ENCODE measurements at places on chromosomes 4 and X.
A peak's percentile ranks its signal among the peaks of the same experiment; 100 is the strongest.

DNA sequence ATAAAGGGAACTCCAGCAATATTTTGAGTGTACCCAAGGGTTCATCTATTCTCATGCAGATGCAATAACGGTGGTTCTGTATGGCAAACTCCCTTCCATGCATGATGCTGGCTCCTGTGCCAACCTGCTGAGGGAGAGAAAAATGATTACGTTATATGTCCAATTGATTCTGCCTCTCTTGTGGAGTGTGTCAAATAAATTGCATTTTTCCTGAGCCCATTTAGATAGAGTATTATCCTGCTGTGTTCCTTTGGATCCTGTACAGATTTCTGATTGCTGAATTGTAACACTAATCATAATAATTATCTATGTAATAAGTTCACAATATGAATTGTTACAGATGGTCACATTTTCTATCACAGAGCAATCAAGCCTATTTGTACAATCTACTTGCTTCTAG is 821.7 kb downstream of the C4orf33 start:
- no peak for DNase-seq

DNA sequence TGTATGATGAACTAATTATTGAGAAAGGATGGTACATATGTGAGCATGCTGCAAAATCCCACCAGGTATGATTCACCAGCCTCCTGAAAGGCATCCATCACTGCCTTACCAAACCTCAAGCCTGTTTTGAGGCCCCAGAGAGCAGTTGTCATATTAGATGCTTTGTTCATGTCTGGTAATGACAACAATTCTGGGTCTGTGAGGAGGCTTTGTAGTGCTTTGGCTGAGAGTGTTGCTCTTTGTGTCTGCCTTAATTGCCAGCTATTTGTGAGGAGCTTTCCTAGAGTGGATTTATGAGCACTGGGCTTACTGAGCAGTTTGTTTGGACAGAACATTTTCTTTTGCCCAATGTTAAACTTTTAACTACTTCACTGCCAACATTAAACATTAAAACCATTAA is 69.2 kb downstream of the HEPH start:
- DNase-seq = no peak

- DNase-seq = no peak
Observed at GRCh38 chrX:18687856-18688495, 16.1 kb upstream of the RS1 start.

- no peak for DNase-seq
Observed at GRCh38 chr4:44791831-44792230, 65.5 kb upstream of the GNPDA2 start.

- DNase-seq = peak; percentile 8
Observed at GRCh38 chrX:19956923-19957322, 33.9 kb downstream of the BCLAF3 start.

GRCh38 chr4:185369731-185370130 is 26.0 kb downstream of the LRP2BP start:
- peak; percentile 32 for DNase-seq

- no peak for DNase-seq
Observed at GRCh38 chrX:118621081-118621759, 106.2 kb upstream of the IL13RA1 start.

- no peak for DNase-seq
Observed at GRCh38 chrX:115949900-115950822, 220.4 kb upstream of the AGTR2 start.

DNA sequence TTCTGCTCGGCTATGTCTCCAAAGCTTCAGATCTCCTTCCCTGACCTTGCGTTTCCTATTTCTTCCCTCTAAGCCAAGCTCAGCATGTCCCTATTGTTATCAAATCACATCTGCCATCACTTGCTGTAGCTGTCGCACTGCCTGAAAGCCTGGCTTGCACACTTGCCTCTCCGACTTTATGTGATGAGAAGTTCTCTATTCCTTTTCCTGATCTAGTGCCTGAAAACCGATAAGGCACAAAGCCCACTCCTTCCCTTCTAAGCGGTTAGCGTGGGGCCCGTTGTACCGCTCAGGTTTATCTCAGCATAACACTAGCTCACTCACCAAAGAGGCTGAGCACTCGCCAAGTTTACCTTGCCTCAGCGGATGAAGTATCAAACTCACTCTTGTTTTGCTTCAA is 816 bp downstream of the NMU start:
- DNase-seq = no peak

DNA sequence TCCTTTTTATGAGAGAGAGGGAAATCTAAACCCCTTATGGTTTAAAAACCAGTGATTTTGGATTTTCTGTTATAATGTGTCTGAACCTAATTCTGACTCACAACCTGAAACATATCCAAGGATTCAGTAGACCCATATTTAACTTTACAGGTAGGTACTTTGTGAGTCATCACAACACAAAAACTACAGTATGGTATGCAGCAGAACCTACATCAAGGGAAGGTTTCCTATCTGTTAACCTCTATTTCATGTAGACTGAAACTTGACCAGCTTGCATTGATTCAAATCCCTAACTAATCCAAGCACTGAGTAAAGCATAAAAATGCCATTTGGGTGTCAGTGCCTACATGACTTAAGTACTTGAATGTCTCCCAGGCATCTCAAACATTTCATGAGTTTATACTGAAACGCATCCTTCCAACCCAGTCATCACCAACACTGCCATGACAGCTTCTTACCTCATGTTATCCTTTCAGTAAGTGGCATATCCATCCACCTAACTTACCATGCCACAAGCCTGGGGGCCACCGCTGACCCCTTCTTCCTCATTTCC is 4.3 kb upstream of the ARHGAP10 start:
- peak; percentile 51 for DNase-seq

GRCh38 chr4:165711436-165711835 is 161.6 kb upstream of the TLL1 start:
- no peak for DNase-seq

DNA sequence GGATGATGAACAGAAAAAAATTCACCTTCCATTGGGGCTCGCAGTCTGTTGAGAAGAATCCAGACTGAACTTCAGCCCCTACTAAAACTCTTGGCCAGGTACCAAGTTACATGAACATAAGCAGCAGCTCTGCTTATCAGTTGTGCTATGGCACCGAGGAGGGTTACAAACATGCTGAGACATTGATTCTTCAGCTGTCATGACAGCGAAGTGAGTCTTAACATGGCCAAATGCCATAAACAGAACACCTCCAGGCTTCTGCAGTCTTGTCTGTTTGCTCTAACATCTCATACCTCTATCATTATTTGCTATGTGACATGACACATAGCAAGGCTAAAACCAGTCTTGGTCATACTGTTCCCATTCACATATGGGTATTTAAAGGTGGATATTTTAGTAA is 521.5 kb downstream of the GRID2 start:
- no peak for DNase-seq

DNA sequence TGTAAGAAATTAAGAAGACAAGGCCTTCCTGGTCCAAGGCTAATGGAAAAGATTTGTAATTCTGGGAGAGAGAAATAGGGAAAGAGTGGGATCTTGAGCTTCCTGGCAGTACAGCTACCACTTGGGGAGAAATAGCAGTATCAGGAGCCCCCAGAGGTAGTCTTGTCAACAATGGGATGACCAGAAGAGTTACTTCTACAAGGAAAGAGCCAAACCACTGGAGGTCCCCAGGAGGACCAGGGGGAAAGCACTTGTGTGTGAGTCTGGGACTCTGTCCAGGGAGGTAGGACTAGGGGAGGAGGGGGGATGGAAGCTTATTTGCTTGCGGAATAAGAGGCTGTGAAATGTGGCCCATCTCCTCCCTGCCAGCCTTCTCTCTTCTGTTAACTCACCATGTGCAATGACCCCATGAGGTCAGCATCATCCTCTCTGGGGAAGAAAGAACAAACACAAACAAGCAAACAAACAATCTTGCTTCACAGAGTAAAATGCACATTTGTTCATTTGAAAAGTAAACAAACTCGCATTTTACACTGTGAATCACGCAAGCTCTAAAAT is 160.1 kb downstream of the STK32B start:
- no peak for DNase-seq

- DNase-seq = peak; percentile 74
Observed at GRCh38 chr4:169604131-169604900, 8.1 kb downstream of the NEK1 start.

GRCh38 chr4:3269105-3269927 is 20.4 kb downstream of the MSANTD1 start:
- no peak for DNase-seq

- DNase-seq = no peak
Observed at GRCh38 chr4:101981756-101982155, 191.2 kb downstream of the BANK1 start.

DNA sequence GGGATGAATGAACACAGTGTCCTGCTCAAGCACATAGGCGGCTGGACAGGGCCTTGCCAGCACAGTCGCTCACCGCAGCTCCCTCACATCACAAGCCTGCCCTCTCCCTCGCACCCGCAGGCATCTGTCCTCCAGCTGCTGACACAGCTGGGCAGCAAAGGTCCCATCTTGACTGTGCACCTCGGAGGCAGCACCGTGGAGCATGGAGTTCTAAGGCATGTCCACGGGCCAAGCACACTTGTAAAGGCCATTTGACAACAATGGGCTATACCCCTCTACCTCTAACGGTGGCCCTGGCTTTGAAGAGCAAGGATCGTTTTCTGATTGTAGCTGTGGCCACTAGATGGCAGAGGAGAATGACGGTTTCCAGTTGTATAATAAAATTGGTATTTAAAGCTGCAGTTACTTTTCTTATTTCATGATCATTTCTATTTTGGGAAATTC is 53.8 kb downstream of the APLN start:
- DNase-seq = peak; percentile 36

DNA sequence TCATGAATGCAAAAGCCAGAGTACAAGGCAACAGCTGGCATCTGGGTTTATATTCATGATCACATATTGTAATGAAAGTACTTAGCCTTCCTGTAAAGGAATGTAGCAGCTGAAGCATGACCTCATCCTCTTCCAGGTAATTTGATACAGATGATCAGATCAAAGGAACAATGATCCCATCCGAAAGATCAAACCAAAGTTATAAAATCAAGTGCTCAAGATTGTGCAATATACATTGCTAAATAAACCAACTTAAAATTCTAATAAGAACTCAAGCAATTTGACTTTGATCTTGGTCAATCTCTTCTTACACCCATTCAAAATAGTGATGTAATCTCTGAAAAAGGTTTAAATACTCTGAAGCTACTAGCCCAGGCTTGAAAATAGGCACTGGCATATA is 113.1 kb upstream of the INPP4B start:
- DNase-seq = no peak

DNA sequence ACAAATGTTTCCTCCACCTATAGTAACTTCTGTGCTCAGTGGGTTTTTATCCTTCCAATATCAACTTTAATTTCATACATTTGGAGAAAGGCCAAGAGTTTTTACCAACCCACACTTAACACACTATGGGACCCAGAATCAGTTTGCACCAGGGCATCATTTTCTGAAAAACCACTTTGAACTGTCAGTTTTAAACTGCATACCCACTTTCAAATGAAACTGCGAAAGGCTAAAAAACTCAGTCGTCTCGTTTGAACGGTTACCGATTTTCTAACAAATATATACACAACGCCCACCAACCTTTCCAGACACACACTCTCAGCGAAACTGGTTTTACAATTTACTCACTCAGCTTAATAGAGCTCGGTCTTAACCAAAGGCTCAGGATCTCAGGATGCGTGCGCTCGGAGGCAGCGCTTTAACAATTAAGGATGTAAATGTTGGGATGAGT is 376 bp downstream of the ABCG2 start:
- DNase-seq = no peak

- DNase-seq = no peak
Observed at GRCh38 chr4:37779896-37780295, 46.6 kb upstream of the PGM2 start.

DNA sequence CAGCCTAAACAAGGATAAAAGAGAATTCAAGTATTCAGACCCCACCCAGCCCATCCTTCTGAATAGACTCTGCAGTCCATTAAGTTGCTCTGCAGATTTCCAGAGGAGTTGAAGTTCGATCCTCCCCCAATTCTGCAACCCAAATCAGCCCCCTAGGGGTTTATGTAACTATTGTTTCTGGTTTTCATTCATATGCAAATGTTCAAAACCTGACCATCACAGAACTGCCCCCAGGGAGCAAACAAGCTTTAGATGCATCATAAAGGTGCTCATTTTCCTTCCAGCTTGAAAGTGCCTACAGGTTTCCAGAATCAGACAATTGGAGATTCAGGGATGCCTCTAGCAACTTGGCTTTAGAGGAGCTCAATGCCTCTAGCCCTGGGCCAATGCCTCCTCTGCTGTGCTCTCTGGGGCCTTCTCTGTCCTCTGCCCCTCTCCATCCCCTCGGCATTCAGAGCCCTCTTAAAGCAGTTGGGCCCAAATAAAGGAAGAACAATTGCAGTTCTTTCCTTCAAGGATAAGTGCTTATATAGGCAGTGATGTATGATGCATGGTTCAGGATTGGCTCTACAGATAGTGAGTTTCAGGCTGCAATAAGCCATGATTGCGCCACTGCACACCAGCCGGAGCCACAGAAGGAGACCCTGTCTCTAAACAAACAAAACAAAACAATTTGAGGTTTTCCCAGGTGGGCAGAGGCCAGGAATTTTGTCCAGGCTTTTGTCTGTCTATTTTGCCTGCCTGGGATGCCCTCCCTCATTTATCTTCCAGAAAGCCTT is 23.5 kb upstream of the SPINK2 start:
- DNase-seq = no peak

DNA sequence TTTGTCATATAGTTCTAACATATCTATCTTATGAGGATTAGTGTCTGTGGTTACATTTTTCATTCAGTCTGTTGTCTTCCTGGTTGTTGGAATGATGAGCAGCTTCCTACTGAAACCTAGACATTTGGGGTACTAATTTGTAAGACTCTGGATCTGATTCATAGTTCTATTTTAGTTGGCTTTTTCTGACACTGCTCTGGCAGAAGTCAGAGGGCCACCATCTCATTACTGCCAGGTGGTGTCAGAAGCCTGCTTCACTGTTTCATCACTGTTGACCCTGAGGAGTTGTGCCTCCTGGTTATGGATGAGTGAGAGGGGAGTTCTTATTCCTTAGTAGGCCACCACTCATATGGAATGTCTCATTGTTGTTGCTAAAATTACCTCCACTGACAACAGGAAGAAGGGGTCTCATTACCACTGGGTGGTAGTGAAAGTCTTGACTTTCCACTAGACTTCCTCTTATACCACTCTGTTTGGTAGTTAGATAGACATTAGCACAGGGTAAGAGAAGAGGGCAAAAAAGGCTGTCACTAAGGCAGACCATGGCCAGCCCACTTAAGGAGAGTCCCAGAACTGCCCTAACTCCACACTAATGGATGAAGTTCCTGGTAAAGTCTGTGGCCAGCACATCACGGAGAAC is 395.2 kb downstream of the SPOCK3 start:
- no peak for DNase-seq

DNA sequence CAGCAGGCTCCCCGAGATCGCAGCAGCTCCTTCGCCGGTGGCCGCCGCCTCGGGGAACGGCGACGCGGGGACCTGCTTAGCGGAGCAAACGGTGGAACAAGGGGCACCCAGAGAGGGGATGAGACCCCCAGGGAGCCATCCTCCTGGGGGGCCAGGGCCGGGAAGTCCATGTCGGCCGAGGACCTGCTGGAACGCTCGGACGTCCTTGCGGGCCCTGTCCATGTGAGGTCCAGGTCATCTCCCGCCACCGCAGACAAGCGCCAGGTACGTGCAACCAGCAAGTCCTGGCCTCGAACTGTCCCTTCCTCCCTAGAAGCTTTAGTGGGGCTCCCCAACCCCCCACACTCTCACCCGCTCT is 156.3 kb downstream of the SOWAHB start:
- DNase-seq = no peak

- DNase-seq = peak; percentile 73
Observed at GRCh38 chr4:168487282-168488035, 7.2 kb upstream of the DDX60L start.

- peak; percentile 82 for DNase-seq
Observed at GRCh38 chr4:112857461-112857860, 192.0 kb upstream of the ANK2 start.

All from EH (cell line).